ENCODE measurements at places on chromosomes 6 and 20.
A peak's percentile ranks its signal among the peaks of the same experiment; 100 is the strongest.

GRCh38 chr20:45985573-45985972, 13.6 kb upstream of the ZNF335 start:
- no peak for DNase-seq

DNA sequence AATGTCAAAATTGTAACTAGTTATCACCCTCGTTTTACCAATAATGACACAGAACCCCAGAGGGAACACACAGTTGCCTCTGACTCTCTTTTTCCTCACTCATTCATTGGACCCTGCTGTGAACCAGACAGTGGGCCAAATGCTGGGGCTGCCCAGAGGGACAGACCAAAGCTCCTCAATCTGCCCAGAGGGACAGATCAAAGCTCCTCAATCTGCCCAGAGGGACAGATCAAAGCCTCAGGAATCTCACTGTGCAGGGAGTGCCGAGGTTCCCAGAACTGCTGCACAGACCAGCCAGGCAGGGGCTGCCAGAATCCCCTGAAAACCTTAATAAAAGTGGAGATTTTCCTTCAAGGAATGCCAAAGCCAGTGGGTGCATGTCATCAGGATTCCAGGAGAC, 179.1 kb downstream of the SOD2 start:
- DNase-seq = no peak

GRCh38 chr6:42404484-42404883, 47.2 kb downstream of the TRERF1 start:
- no peak for DNase-seq

- no peak for DNase-seq
These were observed 56.1 kb upstream of the PNRC1 start for GRCh38 chr6:89024456-89024855.

DNA sequence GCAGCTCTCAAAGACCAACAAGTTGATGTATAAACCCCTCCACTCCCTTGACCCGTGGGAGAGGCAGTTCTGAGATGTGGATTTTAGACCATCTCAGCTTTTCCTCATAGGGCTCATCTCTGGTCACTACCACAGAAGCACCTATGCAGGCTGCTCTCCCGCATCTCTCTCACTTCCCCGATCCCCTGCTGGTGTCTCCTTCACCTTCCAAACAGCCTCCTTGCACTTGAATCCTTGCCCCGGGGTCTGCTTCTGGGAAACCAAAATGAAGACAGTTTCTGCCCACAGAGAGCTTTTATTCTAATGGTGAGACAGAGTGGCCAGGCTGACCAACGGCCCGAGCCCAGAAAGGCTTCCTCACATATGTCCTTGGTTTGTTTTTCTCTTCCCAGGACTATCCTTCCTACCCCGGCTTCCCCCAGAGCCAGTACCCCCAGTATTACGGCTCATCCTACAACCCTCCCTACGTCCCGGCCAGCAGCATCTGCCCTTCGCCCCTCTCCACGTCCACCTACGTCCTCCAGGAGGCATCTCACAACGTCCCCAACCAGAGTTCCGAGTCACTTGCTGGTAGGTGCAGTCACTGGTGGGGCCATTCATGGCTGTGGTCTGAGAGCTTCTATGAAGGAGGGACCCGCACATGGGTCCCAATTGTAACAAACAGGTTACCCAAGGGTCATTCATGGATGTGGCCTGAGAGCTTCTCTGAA, 179.3 kb downstream of the EYA2 start:
- no peak for DNase-seq

DNA sequence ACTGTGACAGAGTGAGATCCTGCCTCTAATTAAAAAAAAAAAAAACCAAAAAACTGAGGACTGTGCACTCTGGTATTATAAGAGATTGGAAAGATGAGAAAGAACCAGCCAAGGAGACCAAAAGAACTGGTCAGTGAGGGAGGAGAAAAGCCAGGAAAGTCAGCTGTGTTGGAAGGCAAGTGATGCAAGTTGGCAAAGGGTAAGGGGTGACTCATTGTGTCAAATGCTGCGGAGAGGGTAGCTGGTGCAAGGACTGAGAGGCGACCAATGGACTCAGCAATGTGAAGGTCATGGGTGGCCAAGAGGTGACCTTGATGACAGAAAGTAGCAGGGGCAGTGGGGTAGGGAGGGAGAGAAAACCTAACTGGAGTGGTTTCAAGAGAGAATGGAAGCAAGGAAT, 27.4 kb upstream of the LRRN4 start:
- DNase-seq = no peak

- DNase-seq = no peak
These were observed 34.0 kb downstream of the CD164 start for GRCh38 chr6:109348226-109348625.

- peak; percentile 21 for DNase-seq
These were observed 188.3 kb upstream of the ZFP64 start for GRCh38 chr20:52379723-52380336.

GRCh38 chr20:20614391-20614790, 98.1 kb downstream of the RALGAPA2 start:
- no peak for DNase-seq

- DNase-seq = no peak
These were observed 247.0 kb upstream of the KCNQ5 start for GRCh38 chr6:72374857-72375256.

DNA sequence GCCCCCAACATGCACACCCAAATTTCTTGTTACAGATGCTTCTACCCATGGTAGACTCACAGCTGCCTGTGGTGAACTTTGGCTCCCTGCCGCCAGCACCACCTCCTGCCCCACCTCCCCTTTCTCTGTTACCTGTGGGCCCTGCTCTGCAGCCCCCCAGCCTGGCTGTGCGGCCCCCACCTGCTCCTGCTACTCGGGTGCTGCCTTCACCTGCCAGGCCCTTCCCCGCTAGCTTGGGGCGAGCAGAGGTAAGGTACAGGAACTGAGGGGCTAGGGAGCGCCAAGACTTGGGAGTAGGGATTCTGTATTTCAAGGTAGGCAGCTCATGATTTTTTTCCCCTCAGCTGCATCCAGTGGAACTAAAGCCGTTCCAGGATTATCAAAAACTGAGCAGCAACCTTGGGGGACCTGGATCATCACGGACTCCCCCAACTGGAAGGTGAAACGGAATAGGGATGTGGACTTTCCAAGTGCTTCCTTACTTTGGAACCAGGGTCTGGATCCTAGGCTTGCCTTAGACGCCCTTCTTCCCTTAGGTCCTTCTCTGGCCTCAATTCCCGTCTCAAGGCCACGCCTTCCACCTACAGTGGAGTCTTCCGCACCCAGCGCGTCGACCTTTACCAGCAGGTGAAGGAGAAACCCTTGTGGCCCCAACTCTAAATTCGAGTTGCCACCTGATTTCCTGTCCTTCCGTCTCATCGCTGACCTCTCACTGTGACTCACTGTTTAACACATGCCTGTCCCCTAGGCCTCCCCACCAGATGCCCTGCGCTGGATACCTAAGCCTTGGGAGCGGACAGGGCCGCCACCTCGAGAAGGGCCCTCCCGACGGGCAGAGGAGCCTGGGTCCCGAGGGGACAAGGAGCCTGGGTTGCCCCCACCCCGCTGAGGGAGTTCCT, 15.5 kb downstream of the BAG6 start:
- no peak for DNase-seq

- DNase-seq = no peak
These were observed 158.6 kb downstream of the RPS12 start for GRCh38 chr6:132972971-132973370.

DNA sequence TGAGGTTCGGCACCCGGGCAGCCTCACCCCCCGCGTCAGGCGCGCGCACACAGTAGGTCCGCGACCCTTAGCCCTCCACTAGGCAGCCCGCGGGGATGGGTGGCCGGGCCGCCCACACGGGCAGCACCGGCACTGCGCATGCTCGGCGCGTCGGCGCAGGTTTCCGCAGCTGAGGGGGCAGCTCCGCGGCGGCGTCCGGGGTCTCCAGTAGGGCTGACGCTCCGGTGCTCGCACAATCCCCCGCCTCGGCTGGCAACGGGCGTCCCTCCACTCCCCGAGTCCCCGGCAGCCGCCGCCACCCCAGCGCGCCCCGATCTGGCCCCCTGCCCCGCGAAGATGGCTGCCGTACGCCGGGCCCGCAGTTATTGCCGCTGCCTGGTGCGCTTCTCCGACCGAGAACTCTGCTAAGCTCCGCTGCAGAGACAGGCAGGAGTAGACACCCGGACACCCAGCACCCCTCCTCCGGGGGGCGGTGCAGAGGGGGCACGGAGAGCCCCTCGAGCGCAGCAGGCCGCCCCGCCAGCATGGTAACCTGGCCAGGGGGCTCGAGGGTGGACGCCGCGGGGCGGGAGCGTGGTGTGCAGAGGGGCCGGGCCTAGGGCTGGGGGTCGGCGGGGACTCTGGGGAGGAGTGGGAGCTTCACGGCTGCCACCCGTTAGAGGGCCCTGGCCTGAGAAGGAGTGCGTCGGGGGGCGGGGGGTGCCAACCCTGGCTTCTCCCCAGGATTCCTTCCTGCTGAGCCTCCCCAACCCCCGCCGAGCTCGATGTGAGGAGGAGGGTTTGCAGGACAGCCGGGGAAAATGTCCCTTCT, at the start of gene FBXO9:
FBXO9 (plus strand) TSS at position 139 of the 811 bp plus-strand sequence; CDS start at position 525, 386 bp downstream.
- DNase-seq = no peak

DNA sequence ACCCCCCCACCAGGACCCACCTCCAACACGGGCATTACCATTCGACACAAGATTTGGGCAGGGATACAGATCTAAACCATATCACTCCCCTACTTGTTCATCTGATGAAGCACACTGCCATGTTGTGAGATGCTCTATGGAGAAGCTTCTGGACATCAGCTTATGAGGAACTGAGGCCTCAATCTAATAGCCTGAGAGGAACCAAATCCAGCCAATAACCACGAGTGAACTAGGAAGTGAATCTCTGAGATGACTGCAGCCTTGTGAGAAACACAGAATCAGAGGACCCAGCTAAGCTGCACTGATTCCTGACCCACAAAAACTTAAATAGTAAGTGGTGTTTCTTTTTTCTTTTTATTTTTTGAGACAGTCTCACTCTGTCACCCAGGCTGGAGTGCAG, 21.6 kb upstream of the ZBTB2 start:
- DNase-seq = no peak

DNA sequence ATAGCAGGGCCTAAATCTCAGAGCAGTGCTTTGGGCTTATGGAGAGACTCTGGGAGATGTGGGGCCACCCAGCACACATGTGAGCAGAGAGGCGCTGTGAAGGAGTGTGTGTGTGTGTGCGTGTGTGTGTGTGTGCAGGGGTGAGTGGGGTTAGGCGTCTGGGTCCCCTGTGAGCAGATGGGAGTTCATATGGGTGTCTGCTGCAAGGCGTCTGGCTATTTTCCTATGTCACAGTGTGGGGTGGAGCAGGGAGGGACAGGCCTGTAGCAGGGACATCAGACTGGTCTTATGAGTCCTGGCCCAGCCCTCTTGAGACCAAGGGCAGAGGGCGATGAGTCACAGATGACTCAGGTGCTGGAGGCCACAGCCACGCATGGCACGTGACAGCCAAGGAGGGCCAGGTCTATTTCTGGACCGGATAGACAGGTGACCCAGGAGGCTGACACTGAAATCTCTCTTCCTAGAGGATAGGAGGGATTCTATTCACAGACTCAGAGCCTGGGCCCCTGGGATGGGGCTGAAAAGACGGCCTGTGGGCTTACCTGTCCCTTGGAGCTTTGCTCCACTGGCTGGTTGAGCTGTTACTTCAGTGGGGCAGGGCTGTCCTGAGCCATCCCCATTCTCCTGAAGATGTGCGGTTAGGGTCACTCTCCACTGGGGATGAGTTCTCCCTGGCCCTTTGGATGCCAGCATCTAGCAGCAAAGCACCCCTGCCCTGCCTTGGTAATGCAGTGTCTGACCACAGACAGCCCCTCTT, 28.9 kb downstream of the VEGFA start:
- no peak for DNase-seq

DNA sequence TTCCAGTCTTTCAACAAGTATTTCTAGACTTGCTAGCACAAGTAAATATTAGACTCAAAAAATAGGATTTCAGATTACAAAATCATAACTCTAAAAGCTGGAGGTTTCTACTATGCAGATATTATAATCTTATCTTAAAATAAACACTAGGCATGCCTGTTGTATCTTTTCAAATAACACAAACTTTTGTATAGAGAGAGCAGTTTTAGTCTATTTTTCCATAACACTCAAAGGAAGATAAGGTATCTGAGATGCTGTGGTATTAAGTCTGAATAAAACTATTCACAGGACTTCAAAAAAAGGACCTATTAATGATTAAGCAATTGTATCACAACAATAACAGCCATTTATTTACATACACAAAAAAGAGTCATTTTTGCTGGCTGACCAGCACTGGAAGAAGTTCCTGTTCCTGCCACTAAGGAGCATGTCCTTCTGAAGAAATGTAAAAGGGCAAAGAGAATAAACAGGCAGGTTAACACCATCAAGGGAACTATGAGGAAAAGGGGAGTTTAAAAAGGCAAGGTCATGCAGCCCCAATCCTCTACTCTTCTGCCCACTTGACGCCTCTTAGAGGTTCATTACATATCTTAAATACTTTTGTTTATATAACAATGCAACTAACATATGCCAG, 39.4 kb downstream of the REPS1 start:
- no peak for DNase-seq

- no peak for DNase-seq
These were observed 416 bp upstream of the POLR1H start for GRCh38 chr6:30060606-30061091.

DNA sequence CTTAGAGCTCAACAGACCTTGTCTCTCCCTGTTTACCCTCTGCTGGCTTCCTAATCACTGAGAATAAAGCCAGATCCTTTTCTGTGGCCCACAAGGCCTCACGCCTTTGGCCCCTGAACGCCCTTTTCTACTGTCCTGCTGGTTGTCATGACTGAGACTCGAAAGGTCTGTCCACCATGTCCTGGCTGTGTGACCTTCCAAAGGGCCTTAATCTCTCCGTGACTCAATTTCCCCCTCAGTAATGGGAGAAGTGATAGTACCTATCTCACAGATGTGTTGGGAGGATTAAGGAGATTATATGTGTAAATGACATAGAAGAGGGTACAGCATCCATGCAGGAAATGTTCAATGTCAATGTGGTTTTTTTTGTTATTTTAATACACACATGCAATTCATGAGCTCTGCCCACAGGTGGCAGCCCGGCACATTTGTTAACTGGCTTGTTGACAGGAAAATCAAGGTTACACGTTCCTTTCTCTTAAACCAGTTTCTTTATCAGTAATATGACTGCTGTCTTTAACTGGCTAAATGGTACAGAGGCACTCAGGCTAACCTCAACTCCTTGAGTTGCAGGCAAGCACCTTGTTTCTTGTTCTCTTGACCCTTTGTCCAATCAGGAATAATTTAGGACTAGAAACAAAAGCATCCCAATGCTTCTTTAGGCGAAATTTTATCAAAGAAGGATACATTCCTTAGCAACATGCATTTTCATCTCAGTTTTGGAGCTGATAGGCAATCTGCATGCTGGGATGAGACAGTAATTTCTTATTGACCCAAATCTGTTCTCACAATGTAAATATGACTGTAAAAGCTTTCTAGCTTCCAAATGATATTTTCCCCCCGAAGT, 16.6 kb downstream of the SLC22A1 start:
- DNase-seq = peak; percentile 46

GRCh38 chr6:40654828-40655227, 67.7 kb upstream of the LRFN2 start:
- DNase-seq = no peak

DNA sequence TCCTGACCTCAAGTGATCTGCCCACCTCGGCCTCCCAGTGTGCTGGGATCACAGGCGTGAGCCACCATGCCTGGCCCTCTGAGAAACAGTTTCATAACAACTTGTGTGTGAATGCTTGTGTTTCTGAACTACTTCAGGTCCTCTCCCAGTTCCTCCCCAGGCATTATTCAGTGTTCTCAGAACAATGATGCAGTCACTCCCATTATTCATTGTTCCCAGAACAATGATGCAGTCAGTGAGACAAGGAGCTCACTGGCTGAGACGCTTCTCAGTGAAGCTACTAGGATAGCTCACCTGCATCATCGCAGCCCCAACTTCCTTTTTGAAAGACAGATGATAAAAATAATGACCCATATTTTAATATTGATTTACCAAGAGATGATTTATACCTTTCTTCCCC, 71.5 kb downstream of the NDUFAF5 start:
- no peak for DNase-seq

- DNase-seq = no peak
These were observed 37.5 kb downstream of the YTHDF1 start for GRCh38 chr20:63178446-63178820.

Data from effector memory CD8-positive, alpha-beta T cell (primary cell).